NCI-H2081 treated with DMSO at 0.1 percent for 48 hours (cell line): ENCODE measurements at places on chromosomes 7 and 10.

GRCh38 chr10:112137154-112137987 lies 46.2 kb downstream of the GPAM start:
- DNase-seq = no peak

GRCh38 chr10:54124209-54124885 lies 676.7 kb downstream of the PCDH15 start:
- no peak for DNase-seq

- no peak for DNase-seq
Measured at GRCh38 chr7:15709978-15710377, 23.5 kb upstream of the MEOX2 start.

- no peak for DNase-seq
Measured at GRCh38 chr10:63462442-63462841, 3.3 kb downstream of the JMJD1C start.

DNA sequence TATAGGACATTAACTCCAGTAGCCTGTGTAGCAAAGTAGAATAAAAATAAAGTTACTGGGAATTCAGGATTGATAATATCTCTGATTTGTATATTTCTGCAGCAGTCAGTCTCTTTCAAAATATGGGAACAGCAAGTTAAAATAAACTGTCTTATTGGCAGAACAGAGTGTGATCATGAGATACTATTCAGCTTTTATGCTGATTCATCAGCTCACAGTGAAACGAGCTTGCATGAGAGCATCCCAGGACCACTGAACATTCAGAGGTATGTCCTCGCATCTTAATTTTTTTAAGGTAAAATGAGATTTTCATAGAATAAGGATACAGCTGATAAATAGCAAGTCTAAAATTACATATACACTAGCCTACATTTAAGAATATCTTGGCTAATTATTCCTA lies 282.5 kb upstream of the MYO3A start:
- no peak for DNase-seq

DNA sequence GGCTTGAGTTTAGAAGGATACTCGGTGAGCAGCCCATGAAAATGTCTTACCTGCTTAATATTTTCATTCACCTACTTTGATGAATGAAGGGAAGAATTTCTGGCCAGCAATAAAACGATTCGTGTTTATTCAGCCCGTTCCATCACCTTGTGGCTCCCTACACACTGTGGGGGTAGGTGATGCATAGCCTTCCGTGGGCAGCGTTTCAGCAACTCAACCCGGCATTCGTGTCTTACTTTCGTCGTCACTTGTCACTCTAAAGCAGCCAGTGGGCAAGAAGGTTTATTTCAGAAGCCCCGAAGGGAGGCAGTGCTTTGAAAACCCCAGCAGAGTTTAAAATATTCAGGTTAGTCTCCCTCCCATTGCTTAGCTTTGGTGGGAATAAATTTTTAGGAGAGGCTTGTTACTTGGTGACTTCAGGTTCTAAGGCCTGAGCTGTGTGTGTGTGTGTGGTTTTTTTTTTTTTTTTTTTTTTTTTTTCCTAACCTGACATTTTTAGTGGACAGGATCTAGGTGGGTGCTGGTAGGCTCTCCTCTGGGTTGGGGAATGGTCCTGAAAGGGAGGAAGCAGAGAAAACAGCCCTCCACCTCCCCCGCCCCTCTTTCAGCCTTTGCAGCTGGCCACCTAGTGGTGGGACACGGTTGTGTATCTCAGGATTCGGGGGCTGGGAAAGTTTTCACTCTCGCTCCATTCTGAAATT lies 1.8 kb downstream of the GRK5 start:
- no peak for DNase-seq

DNA sequence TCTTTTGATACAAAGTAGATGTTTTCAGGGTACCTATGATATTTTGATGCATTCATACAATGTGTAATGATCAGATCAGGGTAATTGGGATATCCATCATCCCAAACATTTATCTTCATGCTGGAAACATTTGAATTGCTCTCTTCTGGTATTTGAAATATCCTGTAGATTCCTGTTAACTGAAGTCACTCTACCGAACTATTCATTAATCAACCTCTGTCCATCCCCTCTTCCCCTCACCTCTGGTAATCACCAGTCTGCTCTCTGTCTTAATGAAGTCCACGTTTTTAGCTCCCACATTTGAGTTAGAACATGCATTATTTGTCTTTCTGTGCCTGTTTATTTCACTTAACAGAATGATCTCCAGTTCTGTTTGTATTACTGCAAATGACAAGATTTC lies 11.3 kb downstream of the MTG1 start:
- no peak for DNase-seq

- no peak for DNase-seq
Measured at GRCh38 chr7:132765861-132766260, 189.6 kb upstream of the PLXNA4 start.

DNA sequence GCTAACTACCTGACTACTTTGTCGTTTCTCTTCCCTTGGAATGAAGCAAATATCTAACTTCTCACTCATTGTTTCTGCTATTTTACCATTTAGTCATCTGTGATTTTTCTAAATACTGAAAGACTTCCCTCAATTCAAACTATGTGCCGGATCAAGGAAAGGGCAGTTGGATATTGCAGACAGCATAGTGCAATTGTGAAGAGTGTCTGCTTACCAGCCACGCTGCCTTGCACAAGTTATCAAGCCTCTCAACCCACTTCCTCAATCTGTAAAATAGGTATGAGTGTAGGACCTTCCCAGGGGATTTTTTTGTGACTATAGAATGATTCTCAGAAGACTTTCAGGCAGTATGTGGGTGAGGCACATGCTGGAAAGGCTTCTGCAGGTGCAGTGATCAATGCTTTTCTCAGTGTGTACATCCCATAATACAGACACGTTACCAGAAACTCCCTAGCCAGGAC lies 54.3 kb downstream of the EGFR start:
- DNase-seq = no peak

DNA sequence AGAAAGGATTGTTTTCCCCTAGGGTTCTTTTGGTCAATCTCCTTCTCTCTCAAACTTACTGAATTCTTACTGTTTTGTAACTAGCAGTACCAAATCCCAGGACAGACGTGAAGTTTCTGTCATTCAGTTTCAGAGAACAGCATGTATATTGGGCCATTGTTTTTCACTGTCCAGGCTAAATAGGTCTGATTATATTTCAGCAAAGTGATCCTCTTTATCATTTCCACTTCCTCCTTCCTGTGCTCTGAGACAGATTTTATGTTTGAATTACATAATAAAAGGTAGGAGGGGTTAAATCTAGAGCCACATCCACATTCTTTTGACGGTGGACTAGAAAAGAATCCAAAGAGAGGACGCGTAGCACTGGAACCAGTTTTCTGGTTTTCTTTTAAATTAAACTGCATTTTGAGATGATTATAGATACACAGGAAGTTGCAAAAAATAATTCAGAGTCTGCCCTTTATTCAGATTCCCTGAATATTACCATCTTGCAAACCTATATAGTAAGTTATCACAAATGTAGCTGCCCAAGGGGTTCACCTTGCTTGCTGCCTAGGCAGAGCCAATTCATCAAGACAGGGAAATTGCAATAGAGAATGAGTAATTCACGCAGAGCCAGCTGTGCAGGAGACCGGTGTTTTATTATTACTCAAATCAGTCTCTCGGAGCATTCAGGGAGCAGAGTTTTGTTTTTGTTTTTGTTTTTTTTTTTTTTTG lies 40.1 kb downstream of the AKR1E2 start:
- DNase-seq = no peak

GRCh38 chr7:131265227-131265626 lies 62.4 kb upstream of the MKLN1 start:
- no peak for DNase-seq

DNA sequence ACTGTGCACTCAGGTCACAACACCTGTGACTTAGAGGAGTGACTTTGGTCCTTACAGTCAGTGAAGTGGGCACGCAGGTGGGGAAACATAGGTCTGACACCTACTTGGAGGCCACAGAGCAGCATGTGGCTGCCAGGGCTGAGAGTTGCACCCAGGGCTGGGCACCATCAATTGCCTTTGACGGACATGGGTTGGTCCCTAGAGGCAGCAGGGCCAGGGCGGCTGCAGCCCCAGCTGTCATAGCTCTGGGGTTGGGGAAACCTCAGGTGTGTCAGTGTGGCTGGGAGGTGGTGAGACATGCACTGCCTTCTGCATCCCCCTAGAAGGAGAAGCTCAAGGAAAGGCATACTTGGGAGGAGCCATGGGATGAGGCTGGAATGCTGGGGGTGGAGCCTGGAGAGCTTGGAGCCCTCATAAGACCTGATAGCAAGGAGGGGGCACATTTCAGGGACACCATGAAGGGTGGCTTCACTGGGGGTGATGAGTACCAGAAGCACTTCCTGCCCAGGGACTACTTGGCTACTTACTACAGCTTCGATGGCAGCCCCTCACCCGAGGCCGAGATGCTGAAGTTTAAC lies at the start of gene INMT:
Gene INMT (plus strand): TSS at position 440 of the 578 bp plus-strand sequence. CDS start 16 bp downstream, at position 456.
- no peak for DNase-seq

- no peak for DNase-seq
Measured at GRCh38 chr10:53395449-53395848, 622.9 kb upstream of the MBL2 start.

- DNase-seq = no peak
Measured at GRCh38 chr7:137757146-137757925, 89.4 kb downstream of the DGKI start.

GRCh38 chr10:51171946-51172345 lies 97.7 kb downstream of the PRKG1 start:
- no peak for DNase-seq

GRCh38 chr10:104376784-104377300 lies 23.2 kb downstream of the CFAP58 start:
- no peak for DNase-seq

- DNase-seq = no peak
Measured at GRCh38 chr10:79552143-79552542, 8.1 kb downstream of the SFTPA2 start.

DNA sequence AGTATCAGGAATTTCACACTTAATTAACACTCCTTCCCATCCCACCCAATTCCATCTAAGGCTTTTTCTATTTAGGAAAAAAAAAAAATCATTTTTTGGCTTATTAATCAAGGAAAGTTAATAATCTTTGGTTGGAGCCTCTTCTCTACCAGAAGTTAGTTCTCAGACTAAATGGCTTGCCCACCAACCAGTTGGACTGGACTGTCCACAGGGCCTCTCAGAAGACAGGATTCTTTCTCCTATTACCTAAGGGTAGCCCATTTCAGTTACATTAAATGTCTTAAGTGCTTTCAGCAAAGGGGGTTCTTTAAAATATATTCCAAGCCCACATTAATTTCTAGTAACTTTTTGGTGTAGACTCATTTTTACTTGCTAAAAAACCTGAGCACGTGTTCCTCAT lies 35.2 kb downstream of the GLUD1 start:
- no peak for DNase-seq

DNA sequence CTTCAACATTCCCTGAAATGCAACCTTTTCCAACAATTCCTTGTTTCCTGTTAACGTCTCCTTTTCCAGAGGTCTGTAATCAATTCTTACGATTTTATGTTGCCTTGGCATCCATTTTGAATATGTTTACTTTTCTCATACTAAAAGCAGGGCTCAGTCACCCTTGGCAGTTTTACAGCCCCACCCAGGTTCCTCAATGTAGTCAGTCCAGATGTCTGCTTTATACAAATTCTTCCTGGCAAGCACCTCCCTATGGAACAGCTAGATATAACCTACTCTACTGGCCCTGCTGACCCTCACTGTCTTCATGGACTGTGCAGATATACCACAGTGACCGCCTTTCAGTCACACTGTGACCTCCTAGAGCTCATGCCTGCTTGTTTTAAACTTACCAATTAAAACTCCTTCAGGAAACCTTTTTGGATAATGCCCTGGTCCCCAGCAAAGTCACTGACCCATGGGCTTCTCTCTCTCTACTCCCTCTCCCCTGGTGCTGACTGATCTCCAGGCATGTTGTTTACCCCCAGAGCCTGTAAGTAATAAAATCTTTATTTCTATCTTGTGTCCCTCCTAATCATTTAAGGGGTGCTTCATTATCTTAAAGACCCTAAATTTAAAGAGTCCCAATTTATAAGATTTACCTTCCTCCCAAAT lies 147.1 kb upstream of the STEAP1 start:
- DNase-seq = no peak

DNA sequence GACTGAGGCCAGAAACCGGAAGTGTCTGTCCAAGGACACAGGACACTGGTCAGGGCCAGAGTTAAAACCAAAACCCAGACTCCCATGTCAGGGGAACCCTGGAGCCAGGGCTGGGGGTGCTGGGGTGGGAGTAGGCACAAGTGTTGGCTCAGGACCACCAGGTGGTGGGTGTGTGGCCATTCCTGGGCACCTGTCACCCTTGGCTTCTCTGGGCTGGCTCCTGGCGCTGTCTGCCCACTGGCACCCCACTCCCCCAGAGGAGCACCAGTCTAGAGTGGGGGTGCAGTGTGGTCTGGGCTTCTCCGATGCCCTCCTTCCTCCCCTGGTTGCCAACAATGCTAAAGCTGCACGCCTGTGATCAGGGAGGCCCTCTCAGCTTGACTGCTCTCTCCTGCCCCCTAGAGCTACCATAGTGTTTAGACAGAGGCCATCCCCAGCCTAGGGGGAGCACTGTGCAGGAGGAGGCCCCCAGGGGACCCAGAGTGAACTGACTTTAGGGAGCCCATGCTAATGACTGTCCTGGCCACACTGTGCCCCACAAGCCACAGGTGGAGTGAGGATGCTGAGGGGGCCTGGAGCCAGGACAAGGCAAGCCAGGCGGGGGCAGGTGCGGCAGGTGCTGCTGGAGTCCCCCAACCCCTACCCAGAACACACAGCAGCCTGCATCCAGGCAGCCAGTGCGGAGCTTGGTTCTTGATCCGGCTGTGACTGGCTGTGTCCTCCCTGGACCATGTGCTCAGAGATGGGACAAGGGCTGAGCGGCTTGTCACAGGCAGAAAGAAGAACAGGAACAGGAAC lies 11.0 kb downstream of the RASGEF1A start:
- no peak for DNase-seq

DNA sequence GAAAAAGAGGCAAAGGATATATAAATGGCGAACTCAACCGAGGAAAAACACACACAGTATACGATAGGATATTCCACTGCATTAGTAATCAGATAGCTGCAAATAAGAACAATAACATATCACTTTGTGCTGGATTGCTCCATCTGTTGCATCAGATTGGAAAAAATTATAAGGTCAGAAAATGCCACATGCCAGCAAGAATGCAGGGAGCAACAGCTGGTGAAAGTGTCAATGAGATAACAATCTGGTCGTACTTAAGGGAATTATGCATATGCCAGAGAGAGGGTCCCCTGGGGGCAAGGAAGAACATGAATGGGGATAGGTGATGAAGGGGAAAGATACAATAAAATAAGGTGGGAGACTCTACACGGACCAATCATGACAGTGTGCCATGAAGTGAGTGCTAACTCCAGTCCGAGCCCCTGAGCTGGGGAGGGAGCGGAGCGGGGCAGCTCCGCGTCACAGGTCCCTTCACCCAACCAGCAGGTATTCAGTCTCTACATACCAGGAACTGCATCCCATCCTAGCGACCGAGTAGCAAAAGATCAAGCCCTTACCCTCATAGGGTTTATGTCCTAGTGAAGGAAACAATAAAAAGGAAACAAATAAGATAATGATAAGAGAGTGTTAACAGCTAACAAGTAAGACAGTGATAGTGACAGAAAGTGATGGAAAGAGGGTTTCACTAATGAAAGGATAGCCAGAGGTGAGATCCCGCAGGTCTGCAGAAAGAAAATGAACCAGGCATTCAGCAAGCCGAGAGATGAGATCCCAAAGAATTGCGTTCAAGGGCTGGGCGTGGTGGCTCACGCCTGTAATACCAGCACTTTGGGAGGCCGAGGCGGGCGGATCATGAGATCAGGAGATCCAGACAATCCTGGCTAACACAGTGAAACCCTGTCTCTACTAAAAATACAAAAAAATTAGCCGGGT lies 9.4 kb downstream of the MPP7 start:
- DNase-seq = no peak
